Activated naive CD4-positive, alpha-beta T cell treated with anti-CD3 and anti-CD28 coated beads, Interleukin-2, amount 10 ng/mL, durations not matched to agents 7 days and 5 days (primary cell): ENCODE measurements at places on chromosomes 3 and 15.
A peak's percentile ranks its signal among the peaks of the same experiment; 100 is the strongest.

DNA sequence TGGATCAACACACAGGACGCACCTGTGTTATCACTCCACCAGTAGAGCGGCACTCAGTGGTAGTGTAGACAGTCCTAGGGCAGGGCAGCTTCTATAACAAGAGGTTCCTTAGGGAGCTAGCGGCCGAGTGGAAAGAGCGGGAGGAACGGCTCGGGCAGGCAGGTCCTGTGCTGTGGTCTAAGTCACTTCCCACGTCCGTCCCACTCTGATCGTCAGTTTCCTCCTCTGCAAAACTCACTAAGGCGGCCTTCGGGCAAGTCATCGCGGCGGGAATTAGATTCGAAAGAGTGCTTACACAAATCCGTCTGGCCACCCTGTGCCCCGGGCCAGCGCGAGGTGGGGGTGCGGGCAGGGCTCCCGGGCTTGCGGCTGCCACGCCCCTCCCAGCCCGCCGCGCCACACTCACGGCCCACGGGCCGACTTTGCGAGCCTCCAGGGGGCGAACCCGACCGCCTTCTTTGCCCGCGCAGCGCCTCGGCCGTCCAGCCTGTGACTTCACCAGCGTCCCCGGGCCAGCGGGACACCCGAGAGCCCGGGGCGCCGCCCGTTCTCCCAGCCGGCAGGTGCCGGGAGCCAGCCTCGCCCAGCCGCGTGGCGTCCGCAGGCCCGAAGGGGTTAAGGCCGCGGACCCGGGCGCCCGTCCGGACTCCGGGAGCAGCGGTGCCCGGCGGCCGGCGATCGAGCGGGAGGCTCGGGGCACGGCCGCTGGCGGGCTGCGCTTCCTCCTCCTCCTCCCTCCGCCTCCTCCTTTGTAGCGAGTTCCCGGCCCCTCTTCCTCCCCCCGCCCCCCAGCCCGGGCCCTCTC, 416 bp upstream of the CORO2B start:
- peaks cover 11% of the 10 kb centered on the region for H3K4me1 ChIP-seq
- no peak overlapping the region for H3K27ac ChIP-seq
- peak; percentile 33 for DNase-seq
- H3K36me3 ChIP-seq: no peaks in the 10 kb centered on the region
- peak overlapping the region; percentile 53 for H3K4me3 ChIP-seq
- peaks cover 94% of the 10 kb centered on the region for H3K27me3 ChIP-seq

DNA sequence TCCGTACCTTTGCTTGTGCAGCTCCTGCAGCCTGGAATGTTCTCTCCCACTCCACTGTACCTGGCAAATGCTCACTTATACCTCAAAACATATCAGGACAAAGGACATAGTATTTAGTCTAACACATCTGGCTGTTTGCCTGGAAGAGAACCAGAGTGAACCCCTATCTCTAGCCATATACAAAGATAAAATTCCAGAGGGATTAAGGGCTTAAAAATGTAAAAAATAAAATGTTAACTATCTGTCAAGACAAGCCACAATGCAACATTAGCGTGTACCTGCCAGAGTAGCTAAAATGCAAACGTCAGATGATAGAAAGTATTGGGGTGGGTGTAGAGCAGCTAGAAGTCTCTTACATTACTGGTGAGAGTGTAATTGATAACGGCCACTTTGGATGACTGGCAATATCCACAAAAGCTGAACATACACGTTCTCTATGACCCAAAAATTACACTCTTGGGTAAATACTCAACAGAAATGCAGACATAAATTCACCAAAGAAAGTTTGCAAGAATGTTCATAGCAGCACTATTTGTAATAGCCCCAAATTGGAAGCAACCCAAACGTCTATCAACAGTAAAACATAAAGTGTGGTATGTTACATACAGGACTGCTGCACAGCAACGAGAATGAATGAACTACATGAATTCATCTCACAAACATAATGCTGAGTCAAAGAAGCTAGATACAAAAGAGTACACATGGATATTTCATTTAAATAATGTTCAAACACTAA, 18.2 kb upstream of the ADPGK start:
- H3K27me3 ChIP-seq: peaks cover 40% of the 10 kb centered on the region
- no peak for DNase-seq
- no peak overlapping the region for H3K27ac ChIP-seq

DNA sequence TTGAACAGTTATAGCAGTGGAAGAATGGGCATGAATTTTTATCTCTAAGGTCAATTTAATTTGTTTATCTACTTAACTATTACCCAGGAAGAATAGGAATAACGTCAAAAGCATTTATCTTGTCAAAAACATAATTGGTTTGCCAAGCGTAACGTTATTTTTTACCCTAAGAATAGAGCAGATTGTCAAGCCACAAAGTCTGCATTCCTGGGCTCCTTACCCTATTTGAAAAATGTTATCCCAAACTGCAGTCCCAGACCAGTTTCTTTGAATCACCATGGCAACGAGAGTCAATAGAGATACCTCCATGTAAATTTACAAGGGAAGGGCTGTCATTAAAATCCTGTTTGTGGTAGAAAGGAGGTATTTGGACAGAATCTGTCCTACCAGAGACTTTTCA, 61.1 kb downstream of the CPNE4 start:
- no peaks in the 10 kb centered on the region for H3K36me3 ChIP-seq
- no peak overlapping the region for H3K27ac ChIP-seq
- no peak overlapping the region for H3K4me3 ChIP-seq
- H3K27me3 ChIP-seq: no peaks in the 10 kb centered on the region
- DNase-seq: no peak

DNA sequence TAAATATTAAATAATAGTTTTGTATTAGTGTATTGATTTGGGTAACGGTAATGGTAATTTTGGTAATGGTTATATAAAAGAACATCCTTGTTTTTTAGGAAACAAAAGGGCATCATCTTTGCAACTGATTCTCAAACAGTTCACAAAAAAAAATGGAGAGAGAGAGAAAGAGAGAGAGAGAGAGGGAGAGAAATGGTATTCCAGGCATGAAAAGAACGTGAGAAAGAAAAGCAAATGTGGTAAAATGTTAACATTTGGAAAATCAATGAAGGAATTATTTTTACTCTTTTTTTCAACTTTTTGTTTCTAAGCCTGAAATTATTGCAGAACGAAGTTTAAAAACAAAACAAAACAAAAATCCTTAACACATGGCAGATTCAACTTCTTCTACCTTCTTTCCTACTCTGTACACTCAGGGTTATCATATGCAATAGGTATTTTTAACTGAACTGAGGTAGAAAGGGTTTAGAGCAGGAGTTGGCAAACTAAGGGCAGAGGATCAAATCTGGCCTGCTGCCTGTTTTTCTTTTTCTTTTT, 2.2 kb upstream of the GLB1 start:
- H3K4me3 ChIP-seq: no peak overlapping the region
- no peak overlapping the region for H3K27ac ChIP-seq
- H3K36me3 ChIP-seq: peaks cover 10% of the 10 kb centered on the region
- H3K4me1 ChIP-seq: peaks cover 22% of the 10 kb centered on the region
- H3K27me3 ChIP-seq: peaks cover 29% of the 10 kb centered on the region

DNA sequence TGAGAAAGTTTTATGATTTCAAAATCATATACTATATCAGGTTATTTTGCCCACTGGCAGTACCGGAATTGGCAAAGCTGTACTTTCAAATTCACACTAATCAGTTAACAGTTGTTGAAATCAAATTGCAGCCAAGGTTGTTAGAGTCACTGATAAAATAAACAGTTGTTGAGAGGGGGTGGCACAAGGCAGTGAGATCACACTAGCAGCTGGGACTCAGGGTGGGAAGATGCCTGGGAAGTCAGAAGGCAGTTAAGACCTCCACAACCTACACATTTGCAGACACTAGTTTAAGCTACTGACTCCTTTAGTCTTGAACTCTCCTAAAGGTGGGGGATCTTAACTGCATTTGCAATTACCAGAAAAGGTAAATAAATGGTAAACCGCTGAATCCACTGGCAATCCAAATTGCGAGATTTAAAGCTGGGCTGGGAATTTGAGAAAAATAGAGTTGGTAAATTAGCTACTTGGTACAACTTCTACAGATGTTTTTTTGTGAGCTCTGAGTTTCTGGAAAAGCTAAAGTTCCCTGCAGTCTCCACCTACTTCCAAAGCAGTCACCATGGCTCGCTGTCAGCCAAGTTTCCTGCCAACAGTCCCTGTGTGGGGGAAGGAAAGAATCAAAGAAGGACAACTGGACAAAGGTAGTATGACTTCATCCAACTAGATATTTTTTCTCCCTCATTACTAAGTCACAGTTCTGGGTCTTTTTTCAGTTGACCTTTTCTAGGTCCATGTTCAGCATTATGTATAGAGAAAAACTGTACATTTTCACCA, 105.7 kb downstream of the ZNF385D start:
- no peak for DNase-seq
- no peaks in the 10 kb centered on the region for H3K36me3 ChIP-seq
- H3K4me3 ChIP-seq: no peak overlapping the region
- H3K27ac ChIP-seq: no peak overlapping the region

DNA sequence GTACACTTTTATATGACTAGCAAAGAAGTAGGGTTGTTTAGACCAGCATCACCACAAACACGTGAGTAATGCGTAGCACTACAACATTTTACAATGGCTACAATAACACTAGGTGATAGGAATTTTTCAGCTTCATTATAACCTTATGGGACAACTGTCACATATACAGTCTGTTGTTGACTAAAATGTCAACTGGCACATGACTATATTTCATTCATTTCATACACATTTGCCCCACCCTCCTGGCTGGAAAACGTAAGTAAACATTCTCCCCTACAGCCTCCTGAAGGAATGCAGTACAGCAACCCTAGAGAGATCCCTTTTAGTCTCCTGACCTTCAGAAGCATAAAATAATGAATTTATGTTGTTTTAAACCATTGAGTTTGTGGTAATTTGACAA, 16.2 kb downstream of the RIOX2 start:
- peaks cover 5% of the 10 kb centered on the region for H3K4me1 ChIP-seq
- H3K4me3 ChIP-seq: no peak overlapping the region
- H3K27ac ChIP-seq: no peak overlapping the region
- DNase-seq: no peak
- no peaks in the 10 kb centered on the region for H3K27me3 ChIP-seq

GRCh38 chr3:188113756-188114155, 40.2 kb upstream of the LPP start:
- no peak overlapping the region for H3K27ac ChIP-seq
- no peak overlapping the region for H3K4me3 ChIP-seq
- DNase-seq: no peak
- peaks cover 4% of the 10 kb centered on the region for H3K36me3 ChIP-seq

- no peak for DNase-seq
- no peak overlapping the region for H3K4me3 ChIP-seq
- H3K4me1 ChIP-seq: no peaks in the 10 kb centered on the region
- peaks cover 24% of the 10 kb centered on the region for H3K27me3 ChIP-seq
These were observed 25.3 kb upstream of the NR2C2 start for GRCh38 chr3:14921811-14922705.

DNA sequence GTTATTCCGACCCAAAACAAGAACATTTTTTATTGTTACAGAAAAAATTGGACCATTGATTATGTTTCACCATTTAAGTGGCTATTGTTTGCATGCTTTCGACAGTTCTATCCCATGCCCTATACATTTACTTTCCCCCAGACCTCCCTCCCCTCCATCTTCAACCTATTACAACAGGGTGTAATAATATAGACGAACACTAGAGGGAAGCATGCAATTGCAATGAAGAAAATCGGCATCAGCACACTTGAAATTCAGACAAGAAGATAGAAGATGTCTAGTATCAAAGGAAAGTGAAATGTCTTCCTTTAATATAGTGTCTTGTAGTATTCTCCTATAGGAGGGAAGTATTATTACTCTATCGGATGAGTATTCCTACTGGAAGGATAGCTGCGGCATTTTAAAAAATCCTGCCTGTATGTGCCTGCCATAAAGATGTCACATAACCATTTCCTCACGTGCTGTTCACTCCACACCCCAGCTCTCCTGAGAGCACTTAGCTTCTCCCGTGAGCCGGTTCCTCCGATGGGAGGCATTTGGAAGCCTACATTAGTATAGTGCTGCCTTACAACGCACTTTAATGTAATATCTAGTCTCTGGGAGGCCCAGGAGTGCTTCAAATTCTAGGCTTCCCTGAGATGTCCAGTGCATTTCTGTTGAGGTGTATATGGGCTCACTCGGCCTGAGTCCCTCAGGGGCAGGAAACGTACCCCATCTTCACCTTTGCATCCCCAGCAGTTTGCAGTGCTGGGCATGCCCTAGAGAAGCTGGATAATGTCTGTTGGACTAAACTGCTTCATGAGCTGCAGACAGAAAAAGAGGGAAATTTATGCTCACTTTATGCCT, 17.8 kb upstream of the ERICH6 start:
- H3K36me3 ChIP-seq: no peaks in the 10 kb centered on the region
- no peak overlapping the region for H3K4me3 ChIP-seq
- peaks cover 14% of the 10 kb centered on the region for H3K4me1 ChIP-seq
- no peak for DNase-seq
- H3K27ac ChIP-seq: no peak overlapping the region

- no peak overlapping the region for H3K27ac ChIP-seq
- no peak for DNase-seq
These were observed 11.2 kb upstream of the FAM174B start for GRCh38 chr15:92666780-92667179.

- peaks cover 20% of the 10 kb centered on the region for H3K36me3 ChIP-seq
- H3K4me3 ChIP-seq: peak overlapping the region; percentile 45
- DNase-seq: peak; percentile 19
- H3K27ac ChIP-seq: peak overlapping the region; percentile 93
- H3K27me3 ChIP-seq: no peaks in the 10 kb centered on the region
These were observed 11.1 kb downstream of the TNK2 start for GRCh38 chr3:195897081-195897852.

DNA sequence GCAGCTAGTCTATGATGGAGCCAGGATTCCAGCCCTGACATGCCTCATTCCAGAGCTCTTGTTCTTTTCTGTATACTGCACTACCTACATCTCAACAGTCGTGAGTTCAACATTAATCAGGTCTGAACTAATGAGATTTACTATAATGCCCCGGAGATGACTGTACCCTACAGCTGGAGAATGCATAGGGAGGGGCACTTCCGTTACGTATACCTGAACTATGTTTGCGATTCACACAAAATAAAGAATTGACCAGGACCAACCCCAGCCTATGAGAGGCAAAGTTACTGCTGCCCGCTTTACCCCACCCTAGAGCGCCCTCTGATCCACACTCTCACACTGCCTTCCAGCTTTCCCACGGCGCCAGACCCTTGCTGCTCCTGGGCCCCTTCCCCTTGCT, 97.0 kb downstream of the IGF2BP2 start:
- peaks cover 13% of the 10 kb centered on the region for H3K27me3 ChIP-seq
- no peak overlapping the region for H3K4me3 ChIP-seq
- H3K27ac ChIP-seq: no peak overlapping the region

DNA sequence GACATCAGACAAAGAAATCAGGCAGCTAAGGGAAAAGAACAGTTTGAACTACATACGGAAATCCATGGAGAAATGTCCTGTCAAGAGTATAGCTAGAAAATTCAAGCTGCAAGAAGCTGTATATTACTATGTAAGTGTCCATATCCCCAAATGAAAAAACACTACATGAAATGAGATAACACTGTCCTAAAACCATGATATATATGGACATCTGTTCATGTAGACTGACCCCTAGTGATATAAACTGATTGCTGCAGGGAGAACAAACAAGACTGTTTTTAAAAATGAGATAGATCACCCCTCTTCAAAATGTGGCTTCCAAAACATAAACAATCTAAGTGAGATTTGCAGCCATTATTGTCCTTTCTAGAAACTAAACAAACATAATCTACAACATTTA, 985.6 kb downstream of the EPHA3 start:
- DNase-seq: no peak
- no peaks in the 10 kb centered on the region for H3K4me1 ChIP-seq
- no peak overlapping the region for H3K4me3 ChIP-seq
- no peak overlapping the region for H3K27ac ChIP-seq
- H3K27me3 ChIP-seq: no peaks in the 10 kb centered on the region

GRCh38 chr15:92974183-92974915, 74.2 kb downstream of the CHD2 start:
- no peaks in the 10 kb centered on the region for H3K27me3 ChIP-seq
- H3K4me3 ChIP-seq: no peak overlapping the region
